Stimulated activated memory B cell treated with anti-CD40 and anti-IgM and Interleukin-4, amounts not matched to agents 10 μg/mL and 1 μg/mL and 100 μg/mL, for 72 hours (primary cell): ENCODE measurements at places on chromosomes 2 and 18.

- ATAC-seq, result no peak
These were observed 49.9 kb downstream of the KLF7 start for GRCh38 chr2:207115715-207116364.

- ATAC-seq, result no peak
These were observed 724 bp downstream of the NMS start for GRCh38 chr2:100470898-100471514.

DNA sequence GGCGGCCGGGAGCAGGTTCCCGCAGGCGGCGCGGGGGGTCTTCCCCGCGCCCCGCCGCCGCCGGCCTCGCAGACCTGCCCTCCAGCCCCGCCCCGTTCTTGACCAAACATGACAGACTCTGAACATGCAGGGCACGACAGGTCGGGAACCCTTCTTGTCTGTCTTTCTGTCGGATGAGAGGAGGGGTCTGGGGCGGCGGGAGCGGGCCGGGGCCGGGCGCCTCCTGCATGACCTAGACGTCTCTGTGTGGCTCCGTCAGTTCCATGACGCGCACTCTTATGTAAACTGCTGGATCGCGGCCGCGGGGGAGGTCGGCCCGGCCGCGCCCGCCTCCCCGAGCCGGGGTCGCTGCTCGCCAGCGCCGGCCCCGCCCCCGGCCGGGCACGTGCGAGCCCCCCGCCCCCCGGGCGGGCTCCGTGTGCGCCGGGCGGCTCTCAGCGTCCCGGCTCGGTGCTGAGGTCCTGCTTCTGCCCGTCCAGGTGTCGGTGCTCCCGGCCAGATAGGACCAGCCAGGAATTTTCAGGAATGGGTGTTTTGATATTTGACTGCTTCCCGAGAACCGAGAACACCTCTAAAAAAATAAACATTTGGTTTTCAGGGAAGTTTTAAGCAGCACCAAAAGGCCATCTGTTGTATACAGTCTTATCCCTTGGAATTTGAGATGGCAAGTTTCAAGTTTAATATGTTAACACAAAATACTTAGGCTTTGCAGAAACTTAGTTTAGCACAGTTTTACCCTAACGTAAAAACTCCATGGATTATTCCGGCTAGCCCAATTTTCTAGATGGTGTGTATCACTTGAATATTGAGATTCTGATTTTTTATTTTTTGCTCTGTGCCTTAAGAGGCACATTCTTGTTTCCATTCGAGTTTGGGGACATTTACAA, 733 bp downstream of the ZC3H6 start:
- peak; percentile 84 for ATAC-seq

- no peak for ATAC-seq
These were observed 11.1 kb downstream of the SMYD1 start for GRCh38 chr2:88078643-88079172.

- ATAC-seq, result no peak
These were observed 339.7 kb downstream of the LNPK start for GRCh38 chr2:175662335-175662734.

- ATAC-seq, result no peak
These were observed 21.2 kb downstream of the SH3BP4 start for GRCh38 chr2:234973008-234973407.

DNA sequence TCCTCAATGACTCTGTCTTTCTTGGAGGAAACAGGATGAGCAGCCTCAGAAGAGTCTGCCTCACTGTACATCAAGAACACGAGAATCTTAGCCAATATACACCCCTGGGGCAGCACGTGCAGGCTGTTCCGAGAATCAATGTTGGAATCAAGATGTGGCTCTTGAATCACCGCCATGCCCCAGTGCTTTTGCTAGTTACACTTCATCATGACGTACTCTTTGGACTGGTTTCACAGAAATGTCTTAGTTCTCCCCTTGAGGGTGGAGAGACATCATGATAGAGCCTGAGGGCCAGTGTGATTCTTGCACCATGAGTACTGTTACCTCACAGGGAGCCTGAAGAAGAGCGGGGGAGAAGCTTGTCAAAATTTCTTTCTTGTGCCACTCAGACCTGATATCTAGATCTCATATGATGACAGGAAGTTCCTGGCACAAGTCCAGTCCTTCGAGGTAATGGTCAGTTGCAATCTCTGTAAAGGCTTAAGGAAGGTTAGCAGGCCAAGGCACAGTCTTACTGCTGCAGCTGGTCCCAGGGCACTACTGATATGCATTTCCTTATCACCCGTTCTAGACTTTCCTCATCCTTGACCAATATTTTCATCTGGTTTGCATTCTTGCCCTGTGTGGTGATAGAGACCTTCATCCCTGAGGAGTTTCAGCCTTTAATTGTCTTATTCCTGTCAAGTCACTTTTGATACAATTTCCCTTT, 28.2 kb upstream of the STAT4 start:
- no peak for ATAC-seq

- no peak for ATAC-seq
These were observed 91.2 kb upstream of the UXS1 start for GRCh38 chr2:106285237-106285829.

DNA sequence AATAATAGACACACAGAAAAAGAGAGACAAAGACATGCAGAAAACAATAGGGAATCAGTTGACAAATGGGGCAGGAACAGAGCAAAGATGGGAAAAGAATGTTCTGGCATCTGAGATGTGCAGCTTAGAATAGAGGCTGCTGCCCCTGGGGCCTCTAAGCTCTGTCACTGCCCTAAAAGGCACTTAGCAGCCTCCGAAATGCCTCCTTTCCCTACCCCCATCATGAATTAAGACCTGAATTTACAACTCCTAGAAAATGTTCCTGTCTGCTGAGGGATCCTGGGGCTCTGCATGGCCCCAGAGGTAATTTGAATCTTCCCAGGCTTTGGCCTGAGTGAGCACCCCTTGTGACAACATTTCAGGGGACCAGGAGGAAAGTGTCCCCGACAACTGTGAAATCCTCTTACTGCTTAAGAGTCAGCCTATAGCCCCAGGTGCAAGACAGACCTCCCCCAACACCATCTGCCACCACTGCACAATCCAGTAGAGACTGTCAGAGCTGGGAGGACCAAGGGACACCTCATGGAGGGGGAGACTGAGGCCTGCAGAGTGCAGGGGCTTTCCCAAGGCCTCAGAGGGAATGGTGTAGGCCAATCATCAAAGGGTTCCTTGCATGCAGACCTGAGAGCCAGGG, 24.8 kb downstream of the MRPL35 start:
- ATAC-seq, result no peak

- peak; percentile 95 for ATAC-seq
These were observed at the start of gene KIF5C for GRCh38 chr2:148874868-148875341. Gene KIF5C (plus strand): TSS chr2:148875227. CDS start chr2:148875618, 391 bp downstream.

- no peak for ATAC-seq
These were observed 568.5 kb downstream of the ARHGAP15 start for GRCh38 chr2:143697744-143698143.

- no peak for ATAC-seq
These were observed 2.5 kb downstream of the LTBP1 start for GRCh38 chr2:32949260-32949659.

DNA sequence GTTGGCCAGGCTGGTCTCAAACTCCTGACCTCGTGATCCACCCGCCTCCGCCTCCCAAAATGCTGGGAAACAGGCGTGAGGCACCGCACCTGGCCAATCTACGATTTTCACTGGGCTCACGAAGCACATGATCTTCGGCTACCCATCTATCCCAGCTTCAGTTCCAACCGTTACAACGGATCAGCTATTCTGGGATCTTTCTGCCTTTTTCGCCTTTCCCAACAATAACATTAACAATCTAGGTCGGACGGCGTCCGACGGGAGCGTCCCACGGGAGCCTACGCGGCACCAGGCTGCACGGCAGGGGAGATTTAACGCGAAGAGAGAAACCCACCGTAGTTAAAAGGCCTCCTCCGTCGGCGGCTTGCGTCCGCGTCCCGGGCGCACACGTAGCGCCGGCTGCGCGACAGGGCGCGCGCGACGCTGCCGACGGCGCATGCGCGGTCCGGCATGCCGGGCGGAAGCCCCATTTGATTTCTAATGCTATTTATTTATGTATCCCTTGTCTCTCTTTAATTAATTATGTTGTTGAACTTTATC, at the start of gene MSL3B:
MSL3B (minus strand) TSS at position 394 of the 540 bp plus-strand sequence.
- peak; percentile 74 for ATAC-seq
